ENCODE measurements at places on chromosomes 1 and 21.

DNA sequence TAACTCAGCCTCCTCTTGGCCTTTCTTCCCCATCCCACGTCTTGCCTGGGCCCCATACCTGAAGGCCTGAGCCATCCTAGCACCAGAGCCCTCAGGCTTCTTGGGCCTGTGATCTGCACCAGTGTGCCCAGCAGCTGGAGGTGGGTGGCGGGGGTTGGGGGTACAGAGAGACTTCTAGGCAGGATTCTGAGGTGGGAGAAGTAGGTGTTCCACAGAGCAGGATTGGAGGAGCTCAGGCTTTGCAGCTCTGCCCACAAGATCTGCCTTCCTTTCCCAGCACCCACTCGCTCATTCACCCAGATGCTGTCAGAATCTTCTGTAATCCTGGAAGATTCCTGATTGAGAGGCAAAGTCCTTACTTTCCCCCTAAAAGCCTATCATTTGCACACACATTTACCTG lies 10.0 kb upstream of the GJB5 start:
- H3K4me3 ChIP-seq, result no peak overlapping the region
- peaks cover 3% of the 10 kb centered on the region for H3K4me1 ChIP-seq
- H3K27ac ChIP-seq, result no peak overlapping the region
- no peaks in the 10 kb centered on the region for H3K36me3 ChIP-seq
- DNase-seq, result no peak
- no peaks in the 10 kb centered on the region for H3K27me3 ChIP-seq

DNA sequence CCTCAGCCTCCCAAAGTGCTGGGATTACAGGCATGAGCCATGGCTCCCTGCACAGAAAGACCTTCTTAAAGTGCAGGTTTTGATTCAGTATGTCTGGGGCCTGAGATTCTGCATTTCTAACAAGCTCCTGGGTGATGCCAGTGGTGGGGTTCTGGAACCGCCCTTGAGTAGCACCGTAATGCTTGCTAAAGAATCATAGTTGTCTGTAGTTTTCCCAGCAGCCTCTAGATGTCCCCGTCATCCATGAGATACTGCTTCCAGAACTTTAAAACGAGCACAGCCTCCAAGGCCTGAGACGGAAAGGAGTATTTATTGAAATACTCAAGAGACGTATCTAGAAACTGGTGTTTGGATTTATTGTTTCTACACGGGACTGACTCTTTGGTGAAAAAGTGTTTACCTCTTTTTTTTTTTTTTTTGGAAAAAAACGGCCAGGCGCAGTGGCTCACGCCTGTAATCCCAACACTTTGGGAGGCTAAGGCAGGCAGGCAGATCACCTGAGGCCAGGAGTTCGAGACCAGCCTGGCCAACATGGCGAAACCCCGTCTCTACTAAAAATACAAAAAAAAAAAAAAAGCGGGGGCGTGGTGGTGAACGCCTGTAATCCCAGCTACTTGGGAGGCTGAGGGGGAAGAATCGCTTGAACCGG lies 2.6 kb upstream of the TOR3A start:
- H3K36me3 ChIP-seq, result peaks cover 2% of the 10 kb centered on the region
- no peaks in the 10 kb centered on the region for H3K27me3 ChIP-seq
- no peak for DNase-seq
- no peak overlapping the region for H3K27ac ChIP-seq
- peaks cover 14% of the 10 kb centered on the region for H3K4me1 ChIP-seq

DNA sequence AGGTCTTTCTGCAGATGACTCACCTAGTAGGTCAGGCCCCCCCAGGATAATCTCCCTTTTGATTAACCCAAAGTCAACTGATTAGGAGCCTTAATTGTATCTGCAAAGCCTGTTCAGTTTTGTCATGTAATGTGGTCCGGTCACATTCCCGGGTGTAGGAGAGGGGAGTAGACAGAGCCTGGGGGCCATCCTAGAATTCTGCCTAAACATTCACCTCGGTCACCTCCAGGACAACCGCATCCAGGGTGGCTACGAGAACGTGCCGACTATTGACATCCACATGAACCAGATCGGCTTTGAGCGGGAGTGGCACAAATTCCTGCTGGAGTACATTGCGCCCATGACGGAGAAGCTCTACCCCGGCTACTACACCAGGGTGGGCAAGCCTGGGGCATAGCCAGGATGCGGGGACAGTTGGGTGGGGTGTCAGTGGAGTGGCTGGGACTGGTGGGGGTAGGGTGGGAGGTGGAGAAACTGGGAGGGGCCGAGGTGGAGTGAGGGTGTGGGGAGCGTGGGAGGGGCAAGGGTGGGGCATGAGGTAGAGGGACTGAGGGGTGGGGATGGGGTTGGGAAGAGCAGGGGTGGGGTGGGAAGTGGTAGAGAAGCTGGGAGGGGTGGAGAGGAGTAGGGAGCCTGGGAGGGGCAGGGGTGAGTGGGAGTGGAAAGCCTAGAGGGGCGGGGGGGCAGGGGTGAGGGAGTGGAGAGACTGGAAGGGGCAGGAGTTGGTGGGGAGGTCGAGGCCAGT lies 9.6 kb upstream of the MFN2 start:
- H3K36me3 ChIP-seq, result peaks cover 32% of the 10 kb centered on the region
- no peaks in the 10 kb centered on the region for H3K27me3 ChIP-seq
- no peak overlapping the region for H3K4me3 ChIP-seq
- H3K4me1 ChIP-seq, result no peaks in the 10 kb centered on the region
- DNase-seq, result no peak

DNA sequence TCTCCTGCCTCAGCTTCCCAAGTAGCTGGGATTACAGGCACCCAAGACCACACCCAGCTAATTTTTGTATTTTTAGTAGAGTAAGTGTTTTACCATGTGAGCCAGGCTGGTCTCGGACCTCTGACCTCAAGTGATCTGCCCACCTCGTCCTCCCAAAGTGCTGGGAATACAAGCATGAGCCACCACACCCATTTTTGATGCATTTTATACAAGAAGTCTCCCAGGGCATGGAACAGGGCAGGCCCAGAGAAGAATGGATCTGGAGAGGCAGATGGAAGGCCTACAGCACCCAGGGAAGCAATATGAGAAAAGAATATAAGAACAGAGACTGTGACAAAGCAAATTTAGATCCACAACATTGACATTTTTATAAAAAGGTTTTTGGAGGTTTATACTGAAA lies 18.8 kb upstream of the IFNAR1 start:
- peaks cover 15% of the 10 kb centered on the region for H3K4me1 ChIP-seq
- no peak overlapping the region for H3K4me3 ChIP-seq
- DNase-seq, result no peak
- no peaks in the 10 kb centered on the region for H3K36me3 ChIP-seq
- no peaks in the 10 kb centered on the region for H3K27me3 ChIP-seq

GRCh38 chr1:201192261-201192788 lies 1.7 kb downstream of the IGFN1 start:
- no peaks in the 10 kb centered on the region for H3K36me3 ChIP-seq
- no peak for DNase-seq
- no peak overlapping the region for H3K27ac ChIP-seq
- H3K4me1 ChIP-seq, result no peaks in the 10 kb centered on the region
- no peaks in the 10 kb centered on the region for H3K27me3 ChIP-seq
- H3K4me3 ChIP-seq, result no peak overlapping the region

DNA sequence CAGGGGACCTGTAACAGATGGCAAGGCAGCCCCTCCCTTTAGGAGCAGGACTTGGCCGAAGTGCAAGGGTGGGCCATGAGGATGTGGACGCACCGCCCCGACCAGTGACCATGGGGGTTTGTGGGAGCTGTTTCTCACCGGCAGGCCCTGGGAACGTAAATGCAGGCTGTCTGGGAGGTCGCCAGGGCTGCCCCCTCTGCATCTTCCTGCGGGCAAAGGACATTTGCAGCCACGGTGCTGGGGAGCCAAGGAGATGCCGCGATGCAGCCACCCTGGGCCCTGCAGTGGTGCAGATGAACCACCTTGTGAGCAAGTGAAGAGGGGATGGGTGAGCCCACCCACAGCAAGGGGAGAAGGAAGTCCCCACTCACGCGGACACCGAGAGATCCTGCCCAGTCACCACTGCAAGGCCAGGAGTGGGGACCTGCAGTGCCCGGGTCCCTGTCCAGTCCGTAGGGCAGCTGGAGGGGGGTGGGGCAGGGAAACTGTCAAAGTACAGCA lies 121.1 kb downstream of the SIK1 start:
- H3K27me3 ChIP-seq, result no peaks in the 10 kb centered on the region
- peak; percentile 59 for DNase-seq
- H3K36me3 ChIP-seq, result no peaks in the 10 kb centered on the region
- no peaks in the 10 kb centered on the region for H3K4me1 ChIP-seq
- no peak overlapping the region for H3K27ac ChIP-seq

DNA sequence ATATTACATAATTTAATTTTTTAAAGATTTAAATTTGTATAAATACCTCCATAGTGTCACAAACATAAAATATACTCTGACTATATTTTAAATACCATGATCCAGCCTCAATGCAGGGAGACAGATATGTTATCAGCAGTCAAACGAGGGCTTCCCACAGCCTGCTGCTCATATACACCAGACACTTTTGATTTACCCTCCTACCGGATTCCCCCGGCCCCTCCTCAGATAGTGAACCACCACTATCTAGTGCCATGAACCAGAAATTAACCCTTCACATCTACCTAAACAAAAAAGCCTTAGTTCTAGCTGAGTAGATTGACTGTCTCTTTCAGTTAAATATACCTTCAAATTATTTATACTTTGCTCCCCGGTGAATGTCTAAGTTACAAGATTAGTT lies 52.4 kb upstream of the C1orf53 start:
- H3K4me3 ChIP-seq, result no peak overlapping the region
- H3K36me3 ChIP-seq, result no peaks in the 10 kb centered on the region
- H3K4me1 ChIP-seq, result no peaks in the 10 kb centered on the region
- DNase-seq, result no peak
- H3K27ac ChIP-seq, result no peak overlapping the region

- H3K27me3 ChIP-seq, result no peaks in the 10 kb centered on the region
- peaks cover 4% of the 10 kb centered on the region for H3K4me1 ChIP-seq
- no peak overlapping the region for H3K4me3 ChIP-seq
- H3K27ac ChIP-seq, result no peak overlapping the region
- H3K36me3 ChIP-seq, result no peaks in the 10 kb centered on the region
- DNase-seq, result no peak
Measured at GRCh38 chr1:116767782-116768382, 13.7 kb downstream of the CD2 start.

DNA sequence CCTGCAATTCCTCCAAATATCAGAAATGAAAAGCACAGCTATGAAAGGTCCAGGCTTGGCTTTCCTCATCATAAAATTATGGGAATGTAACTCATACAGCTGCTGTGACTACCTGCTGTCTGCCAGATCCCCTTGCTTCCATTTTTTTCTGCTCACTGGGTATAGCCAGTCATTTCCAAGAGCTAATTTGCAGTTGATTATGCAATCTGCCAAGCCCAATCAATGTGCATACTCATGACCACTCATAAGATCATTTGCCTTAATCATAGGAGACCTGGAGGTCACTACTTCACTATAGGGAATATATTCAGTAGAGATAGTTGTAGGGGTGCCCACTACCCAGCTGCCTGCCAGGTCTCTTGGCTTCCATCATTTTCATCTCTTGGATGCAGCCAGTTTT lies 417.7 kb upstream of the ZRANB2 start:
- H3K27ac ChIP-seq, result no peak overlapping the region
- no peak overlapping the region for H3K4me3 ChIP-seq
- no peaks in the 10 kb centered on the region for H3K4me1 ChIP-seq
- no peaks in the 10 kb centered on the region for H3K36me3 ChIP-seq

DNA sequence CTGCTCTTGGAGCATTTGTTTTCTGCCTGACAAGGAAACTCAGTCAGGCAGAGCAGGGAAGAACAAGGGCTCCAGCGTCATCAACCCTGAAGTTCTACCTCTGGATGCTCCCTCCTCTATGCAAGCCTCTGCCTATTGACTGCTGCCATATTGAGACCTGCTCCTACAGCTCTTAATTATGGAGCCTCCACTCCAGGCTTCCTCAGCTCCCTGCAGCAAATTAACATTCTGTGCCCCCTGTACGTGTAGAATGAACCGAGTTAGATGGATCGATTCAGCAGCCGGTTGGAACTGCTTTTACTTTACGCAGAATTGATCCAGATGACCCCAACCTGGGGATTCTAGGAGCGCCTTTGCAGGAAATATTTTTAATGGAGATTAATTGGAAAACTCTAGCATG lies 68.7 kb downstream of the KIRREL1 start:
- peaks cover 12% of the 10 kb centered on the region for H3K4me1 ChIP-seq
- H3K4me3 ChIP-seq, result no peak overlapping the region
- no peak overlapping the region for H3K27ac ChIP-seq
- H3K36me3 ChIP-seq, result no peaks in the 10 kb centered on the region
- DNase-seq, result no peak
- H3K27me3 ChIP-seq, result no peaks in the 10 kb centered on the region

DNA sequence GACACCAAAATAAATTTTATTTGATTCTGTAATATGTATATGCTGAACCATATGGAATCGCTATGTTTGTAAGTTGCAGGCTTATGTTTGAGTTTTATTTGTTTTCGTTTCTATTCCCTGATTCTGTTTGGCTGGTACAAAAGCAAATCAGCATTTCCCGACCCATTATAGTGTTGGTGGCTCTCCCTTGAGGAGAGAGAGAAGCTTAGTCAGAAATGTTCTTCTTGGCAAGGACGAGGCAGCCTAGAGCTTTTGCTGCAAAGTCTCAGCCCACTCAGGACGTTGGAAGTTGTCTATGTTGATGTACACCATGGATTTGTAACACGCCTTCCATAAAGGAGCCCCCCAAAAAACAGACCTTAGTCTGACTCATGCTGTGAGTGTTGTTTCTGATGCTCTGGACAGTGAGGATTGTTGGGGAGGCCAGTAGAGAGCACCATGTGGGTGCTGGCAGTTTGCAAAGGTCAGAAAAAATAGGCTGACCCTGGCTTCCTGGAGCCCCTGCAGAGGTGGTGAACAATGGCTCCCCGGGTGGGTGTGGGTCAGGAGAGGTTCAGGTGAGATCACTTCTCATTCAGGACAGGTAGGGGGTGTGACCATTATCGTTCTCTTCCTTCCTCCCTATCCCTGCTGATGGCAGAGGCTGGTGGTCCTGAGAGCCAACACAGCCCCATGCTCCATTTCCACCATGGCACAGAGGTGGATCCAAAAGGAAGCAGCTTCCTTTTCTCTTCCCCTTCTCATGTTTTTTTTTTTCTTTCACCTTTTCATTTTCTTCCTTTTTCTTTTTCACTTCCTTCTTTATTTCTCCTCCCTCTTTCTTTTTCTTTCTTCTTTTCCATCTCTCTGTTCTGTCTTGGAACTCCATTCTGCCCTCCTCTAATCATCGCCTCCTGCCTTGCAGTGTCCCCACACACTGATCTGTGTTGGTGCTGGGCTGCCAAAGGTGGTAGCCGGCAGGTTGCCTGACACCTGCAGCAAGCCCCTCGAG lies 84.4 kb upstream of the CNTN2 start:
- DNase-seq, result no peak
- no peak overlapping the region for H3K27ac ChIP-seq
- no peaks in the 10 kb centered on the region for H3K27me3 ChIP-seq
- no peak overlapping the region for H3K4me3 ChIP-seq

DNA sequence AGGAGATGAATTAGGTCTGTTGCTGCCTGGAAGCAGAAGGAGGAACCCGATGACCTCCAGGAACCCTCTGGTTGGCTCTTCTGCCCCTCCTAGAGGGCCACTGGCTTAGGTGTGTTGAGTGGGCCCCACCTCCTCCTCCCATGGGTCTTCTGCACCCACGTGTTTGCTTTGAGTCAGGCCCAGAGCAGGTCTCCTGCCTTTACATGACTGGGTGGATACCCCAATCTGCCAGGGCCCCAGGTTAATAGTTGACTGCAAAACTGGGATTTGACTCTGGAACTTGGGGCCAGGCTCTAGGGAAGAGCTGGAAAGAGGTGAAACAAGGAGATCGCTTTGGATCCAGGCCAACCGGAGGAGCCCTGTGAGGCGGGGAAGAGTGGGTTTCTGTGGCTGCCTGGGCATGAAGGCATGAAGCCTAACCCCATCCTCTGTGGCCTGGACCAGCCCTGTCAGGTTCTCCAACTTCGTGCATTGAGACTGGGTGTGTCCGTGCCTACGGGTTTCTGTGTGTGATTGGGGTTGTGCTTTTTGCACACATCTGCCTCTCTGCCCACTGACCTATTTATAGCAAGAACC lies 7.8 kb upstream of the LAD1 start:
- no peak overlapping the region for H3K4me3 ChIP-seq
- H3K36me3 ChIP-seq, result no peaks in the 10 kb centered on the region
- no peak for DNase-seq
- H3K4me1 ChIP-seq, result peaks cover 14% of the 10 kb centered on the region
